ENCODE measurements at places on chromosomes 6 and 20.

- no peak for DNase-seq
Measured at GRCh38 chr6:37699138-37699766, 1.6 kb upstream of the MDGA1 start.

- no peak for DNase-seq
Measured at GRCh38 chr20:43363506-43363905, 94.2 kb upstream of the SRSF6 start.

GRCh38 chr6:157613011-157613522, 210.0 kb upstream of the SNX9 start:
- peak; percentile 59 for DNase-seq

DNA sequence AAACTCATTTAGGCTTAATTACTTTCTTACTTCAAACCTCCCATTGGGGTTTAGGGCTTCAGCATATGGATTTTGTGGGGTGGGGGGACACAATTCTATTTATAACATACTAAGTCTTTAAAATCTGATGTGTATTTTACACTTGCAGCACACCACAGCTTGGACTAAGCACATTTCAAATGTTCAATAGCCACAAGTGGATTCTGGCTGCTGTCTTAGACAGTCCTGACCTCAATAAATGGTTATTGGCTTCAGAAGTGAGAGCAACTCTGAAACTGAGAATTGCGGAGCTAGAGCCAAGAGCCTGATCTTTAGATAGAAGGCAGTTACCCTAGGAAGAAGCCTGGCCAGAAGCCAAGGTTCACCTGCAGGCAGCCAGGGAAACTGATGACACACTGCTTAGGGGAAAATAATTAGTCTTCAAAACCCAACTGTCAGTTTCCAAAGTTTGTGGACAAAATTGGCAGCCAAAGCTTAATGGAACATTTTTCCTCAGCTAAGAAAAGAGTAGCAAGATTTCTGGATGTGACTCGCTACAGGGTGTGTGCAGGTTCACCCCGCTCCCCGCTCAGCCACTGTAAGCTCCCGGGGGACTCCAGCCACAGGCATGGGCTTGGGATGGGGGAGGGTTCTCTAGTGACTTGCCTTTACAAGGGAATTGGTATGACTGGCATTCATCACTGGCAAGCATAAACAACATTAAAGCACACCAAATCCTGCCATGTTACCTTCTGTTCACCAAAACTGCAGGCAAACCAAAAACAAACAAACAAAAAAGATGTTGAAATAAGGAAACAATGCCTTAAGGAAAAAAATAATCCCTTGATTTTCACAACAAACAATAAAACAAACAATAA, 219.8 kb downstream of the TFAP2A start:
- peak; percentile 54 for DNase-seq

DNA sequence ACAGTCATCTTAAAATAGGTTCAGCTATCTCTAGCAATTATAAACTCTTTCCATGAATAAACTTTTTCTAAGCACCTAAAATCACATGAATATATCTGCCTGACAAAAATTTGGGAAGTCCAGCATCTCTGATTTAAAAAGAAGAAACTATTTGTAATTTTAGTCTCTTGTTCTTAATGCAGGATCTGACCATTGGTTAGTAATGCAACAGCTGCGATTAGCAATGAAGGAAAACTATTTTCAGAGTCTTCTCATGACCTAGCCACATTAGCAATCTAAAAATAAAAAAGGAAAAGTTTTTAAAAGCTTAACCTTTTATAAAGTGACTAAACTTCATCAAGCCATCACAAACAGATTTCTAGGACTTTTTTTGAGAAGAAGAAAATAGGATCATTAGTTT, 97.5 kb downstream of the PTPRK start:
- no peak for DNase-seq

DNA sequence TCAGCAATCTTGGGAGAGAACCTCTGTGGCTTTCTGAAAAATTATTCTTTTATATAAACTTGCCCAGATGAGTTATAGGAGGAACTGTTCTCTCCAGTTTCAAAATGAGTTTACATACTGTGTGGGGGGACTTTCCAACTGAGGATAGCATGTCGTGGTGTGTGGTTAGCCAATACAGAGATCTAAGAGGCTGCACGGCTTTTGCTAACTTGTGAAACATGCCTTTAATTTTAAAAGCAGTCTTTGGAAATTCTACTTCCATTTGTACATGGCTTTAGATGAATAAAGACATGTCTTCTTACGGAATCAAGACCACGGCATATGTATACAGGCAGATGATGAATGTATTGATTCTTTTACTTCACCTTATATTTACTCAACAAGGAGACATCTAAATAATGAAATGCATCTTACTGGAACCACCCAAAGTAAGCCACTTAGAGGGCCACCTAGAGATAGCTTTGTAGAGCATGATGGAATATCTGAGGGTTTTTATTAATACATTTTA, 39.8 kb downstream of the HIVEP1 start:
- peak; percentile 46 for DNase-seq

GRCh38 chr20:19947611-19948264, 69.4 kb upstream of the NAA20 start:
- DNase-seq: peak; percentile 34

GRCh38 chr20:19672498-19672897, 85.6 kb upstream of the RIN2 start:
- DNase-seq: no peak

DNA sequence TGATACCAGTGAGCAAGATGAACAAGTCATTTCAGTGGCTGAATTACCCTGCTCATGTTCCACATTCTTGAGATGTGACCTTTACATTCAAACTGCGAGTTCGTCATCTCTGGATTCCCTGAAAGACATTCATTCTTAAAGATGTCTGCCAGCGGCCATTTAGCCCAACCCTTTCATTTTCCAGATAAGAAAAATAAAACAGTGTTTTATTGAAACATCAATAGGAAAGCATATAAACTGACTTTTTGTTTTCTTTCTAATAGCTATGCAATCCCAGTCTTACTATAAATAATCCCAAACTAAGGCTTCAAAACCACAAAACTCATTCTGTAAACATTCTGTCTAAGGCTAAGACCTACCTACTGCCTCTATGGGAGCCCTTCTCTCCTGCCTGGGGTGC, 134.0 kb downstream of the SAMD5 start:
- DNase-seq: peak; percentile 70
